Transverse colon (tissue), 4 donors: ENCODE measurements at places on chromosomes 1 and 21. TPM values are rescaled to one million over a fixed set of nuclear protein-coding genes. Genes with fewer than 3 reads are reported as not detected.

DNA sequence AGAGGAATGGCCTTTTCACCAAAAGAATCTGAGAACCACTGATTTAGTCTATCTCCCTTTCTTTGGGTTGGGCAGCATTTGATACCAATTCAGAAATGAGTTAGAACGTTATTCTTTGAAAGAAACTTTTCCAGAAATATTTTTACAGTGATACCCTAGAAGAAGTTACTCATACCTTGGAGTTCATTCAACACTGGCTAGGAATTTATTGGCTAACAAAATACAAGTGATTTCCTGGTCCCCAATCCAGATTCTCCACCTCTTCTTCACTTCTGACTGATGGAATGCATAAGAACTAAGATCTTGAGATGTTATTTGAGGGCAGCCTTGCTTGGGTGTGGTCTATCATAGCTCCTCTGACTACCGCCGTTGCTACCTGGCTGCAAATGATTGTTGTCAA is 9.4 kb downstream of the C1orf162 start:
- no peak for DNase-seq

FCN3 gene
- total RNA-seq: 1.2 TPM

OR2G6 gene
- total RNA-seq: not detected

DNA sequence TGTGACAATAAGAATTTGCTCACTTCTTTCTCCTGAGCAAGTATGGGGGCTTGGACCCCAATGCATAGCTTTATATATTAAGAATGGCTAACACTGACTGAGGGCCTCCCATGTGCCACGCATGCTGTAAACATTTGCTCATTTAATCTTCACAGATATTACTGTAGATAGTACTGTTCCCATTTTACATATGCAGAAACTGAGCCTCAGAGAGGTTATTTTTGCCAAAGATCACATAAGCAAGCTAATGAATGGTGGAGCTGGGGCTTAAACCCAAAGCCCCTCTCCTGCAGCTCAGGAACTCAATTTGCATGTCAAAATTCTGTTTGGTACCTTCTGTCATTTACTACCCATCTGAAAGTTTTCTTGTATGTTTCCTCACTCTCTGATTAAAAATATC is 163.5 kb upstream of the NFIA start:
- DNase-seq: no peak

DNA sequence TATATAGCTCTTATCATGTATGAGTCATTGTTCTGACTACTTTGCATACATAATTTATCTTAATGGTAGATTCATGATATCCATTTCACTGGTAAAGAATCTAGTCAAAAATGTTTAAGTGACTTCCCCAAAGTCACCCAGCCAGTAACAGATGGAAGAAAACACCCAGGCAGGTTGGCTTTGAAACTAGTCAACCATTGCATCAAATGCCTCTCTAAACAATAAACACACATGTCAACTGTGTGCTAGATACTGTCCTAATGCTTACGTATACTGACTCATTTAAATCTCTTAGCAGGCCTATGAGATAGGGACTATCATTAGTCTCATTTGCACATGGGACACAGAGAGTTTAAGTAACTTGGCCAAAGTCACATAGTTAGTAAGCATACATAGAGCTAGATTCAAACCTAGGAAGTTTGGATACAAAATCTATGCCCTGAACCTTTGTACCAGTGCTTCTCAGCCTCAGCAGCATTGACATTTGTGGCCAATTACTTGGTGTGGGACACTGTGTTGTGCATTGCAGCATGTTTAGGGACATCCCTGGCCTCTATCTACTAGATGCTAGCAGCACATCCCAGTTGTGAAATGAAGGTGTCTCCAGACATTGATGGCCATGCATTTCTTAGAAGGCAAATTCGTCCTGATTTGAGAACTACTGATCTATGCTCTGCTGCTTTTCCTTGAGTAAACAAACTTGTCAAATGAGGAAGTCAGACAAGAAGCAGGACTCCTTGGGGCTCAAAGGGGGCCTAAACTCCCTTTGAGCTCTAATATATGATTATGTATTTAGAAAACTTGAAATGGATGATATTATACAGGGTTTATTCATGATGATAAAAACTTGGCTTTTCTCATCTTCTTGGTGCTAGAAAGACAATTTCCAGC is 316.3 kb downstream of the KCNH1 start:
- DNase-seq: no peak

DPH2 gene
- total RNA-seq: 29.4 TPM

AMY1C gene
- not detected for total RNA-seq

GRCh38 chr1:243890576-243890975 is 40.5 kb upstream of the AKT3 start:
- no peak for DNase-seq

DNA sequence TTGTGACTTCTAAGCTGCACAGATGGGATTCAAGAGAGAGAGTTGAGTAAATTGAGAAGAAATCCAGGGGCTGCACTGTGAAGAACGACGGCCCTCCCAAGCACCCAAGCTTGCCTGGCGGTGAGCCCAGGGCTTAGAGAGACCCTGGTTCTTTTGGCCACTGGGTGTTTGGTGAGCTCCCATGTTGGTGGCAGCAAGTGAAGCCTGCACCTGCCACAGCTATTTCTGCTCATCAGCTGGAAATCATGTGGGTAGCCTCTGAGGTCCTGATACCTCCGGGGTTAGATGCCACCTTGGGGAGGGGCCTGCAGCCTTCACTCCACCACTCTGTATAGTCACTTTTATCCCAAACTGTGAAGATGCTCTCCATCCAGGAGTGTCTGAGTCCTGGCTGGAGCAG is 6.2 kb upstream of the BTG2 start:
- DNase-seq: peak; percentile 63

KRTAP10-1 gene
- total RNA-seq: not detected

GRCh38 chr1:223852337-223852736 is 6.6 kb upstream of the TP53BP2 start:
- DNase-seq: no peak

DNA sequence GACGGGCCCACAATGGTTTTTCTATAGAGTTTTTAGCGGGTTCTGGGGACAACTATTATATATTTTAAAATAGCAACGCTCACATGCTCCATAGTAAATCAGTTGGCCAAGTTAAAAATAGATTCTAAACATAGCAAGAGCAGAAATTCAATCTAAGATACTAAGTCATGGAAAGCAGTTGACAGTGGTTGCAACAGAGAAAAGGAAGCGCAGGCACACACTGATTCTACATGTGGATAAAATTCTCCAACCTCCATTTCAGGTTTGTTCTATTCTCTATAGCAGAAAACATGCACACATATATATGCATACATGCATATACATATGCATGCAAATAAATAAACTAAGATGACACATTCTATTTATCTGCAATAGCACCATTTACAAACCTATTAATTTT is 89.6 kb upstream of the HNRNPU start:
- DNase-seq: no peak

DNA sequence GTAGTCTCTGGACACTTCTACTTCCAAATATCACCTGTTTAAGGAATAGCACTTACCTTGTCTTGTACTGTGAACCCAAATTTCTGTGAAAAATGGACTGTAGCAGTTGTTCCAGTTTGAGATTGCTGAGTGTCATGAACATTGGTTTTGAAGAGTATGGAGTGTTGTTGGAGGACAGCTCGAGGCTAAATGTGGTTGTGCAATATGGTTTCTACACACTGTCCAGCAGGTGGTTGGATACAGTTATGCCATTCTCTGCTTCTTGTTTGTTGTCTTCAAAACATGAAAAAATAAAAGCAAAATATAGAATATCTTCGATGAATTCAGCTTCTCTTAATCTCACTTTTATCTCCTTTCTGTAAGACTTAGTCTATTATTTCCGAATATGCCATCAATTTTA is 67.1 kb downstream of the DDR2 start:
- DNase-seq: no peak

DNA sequence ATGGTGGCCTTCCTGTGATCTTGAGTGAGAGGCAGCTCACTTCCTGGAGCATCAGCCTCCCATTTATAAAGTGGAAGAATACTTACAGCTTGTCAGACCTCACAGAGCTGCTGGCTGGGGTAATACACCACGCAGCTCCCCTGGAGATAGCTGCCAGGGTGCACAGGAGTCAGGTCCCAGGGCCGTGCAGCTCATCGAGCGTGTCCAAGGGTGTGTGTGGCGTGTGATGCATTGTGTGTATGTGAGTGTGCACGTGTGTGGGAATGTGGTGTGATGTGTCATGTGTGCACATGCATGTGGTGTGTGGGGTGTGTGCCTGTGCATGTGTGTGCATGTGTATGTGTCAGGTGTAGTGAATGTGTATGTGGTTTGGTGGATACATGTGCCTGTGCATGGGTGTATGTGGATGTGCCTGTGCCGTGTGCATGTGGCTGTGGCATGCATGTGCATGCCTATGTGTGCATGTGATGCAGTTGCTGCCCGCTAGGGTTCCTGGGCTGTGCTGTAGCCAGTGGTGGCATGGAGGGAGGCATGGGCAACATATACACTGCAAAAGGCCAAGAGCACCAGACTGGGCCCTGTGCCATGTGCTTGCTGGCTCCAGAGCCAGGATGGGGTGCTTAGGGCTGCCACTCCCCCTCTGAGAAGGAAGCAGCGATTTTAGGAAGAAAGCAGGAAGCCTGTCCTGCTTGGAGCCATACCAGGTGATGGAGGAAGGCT is 24.6 kb downstream of the WNT3A start:
- DNase-seq: peak; percentile 0

ACTL8 gene
- not detected for total RNA-seq

DNA sequence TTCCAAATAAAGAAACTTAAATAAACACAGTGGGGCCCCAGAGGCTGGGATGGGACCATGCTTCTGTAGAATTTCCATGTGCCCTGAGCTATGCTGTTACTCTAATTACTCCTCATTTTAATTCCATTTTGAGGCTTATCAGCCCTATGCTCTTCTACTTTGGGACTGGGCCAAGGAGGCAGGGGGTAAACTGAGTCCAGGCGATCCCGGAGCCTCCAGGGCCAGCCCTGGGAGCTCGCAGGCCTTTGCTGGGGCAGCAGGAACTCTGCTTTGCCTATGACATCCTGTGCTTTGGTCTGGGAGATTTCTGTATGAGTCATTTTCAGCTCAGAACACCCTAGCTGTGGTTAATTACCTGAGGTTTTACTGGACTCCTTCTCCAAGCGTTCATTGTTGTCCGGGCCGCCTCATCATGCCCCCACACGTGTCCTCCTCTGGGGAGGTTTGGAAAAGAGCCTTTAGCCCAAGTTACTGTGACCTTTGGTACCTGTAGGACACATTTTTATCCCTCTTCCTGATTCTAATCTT is 95.7 kb downstream of the RHOU start:
- DNase-seq: no peak

GRCh38 chr1:235060607-235061470 is 67.8 kb downstream of the TOMM20 start:
- DNase-seq: peak; percentile 54

DNA sequence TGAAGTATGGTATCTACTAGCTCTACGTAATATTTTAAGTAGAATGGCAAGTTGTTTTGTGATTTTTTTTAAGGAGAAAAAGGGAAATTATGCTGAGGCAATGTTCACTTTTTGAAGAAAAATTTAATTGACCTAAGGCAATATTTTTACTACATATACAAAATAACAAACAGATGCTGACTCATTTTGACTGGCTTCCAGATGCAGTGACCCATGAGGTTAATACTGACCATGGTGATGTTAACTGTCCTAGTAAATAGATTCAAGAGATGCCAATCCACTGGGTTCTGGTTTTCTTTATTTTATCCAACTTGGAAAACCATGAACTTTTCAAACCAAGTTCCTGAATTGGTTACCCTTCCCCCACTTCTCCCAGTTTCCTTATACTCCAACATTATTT is 154.9 kb downstream of the CRB1 start:
- DNase-seq: no peak

GRCh38 chr1:59046730-59047157 is 250.2 kb upstream of the FGGY start:
- DNase-seq: peak; percentile 50

RIMS3 gene
- total RNA-seq: 5.3 TPM

SWT1 gene
- 11.6 TPM for total RNA-seq

- DNase-seq: peak; percentile 71
These were observed 477.6 kb downstream of the NPHP4 start for GRCh38 chr1:5514527-5515183.

DNA sequence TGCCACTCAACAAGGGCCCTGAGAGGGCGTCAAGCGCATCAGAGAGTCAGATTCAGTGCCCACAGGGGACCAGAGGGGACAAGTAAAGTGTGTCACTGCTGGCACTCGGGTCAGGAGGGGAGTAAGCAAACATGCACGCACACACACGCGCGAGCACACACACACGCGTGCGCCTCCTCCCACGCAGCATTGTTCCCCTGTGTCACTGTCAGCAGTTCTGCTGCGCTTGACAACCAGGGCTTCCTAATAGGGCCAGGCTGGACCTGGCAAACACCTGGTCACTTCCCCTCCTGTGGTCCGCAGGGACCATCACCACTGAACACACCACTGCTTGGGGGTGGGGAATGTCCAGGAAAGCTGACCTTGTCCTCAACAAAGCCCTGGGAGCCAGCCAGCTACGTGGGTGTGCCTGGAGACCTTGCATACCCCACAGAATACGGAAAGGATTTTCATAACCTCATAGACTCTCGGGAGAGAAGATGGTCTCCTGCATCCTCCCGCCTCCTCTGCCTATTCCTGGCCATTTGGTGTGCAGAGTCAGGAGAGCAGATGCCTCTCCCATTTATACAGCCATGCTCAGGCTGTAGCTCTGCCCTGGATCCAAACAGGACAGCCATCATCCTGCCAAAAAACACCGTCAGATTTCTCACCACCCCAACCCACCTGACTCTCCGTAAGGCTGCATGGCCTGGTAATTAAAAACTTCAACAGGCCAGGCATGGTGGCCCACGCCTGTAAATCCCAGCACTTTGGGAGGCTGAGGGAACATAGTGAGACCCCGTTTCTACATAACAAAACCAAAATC is 73.2 kb downstream of the SSBP3 start:
- DNase-seq: no peak

GRCh38 chr1:66476774-66477173 is 57.2 kb upstream of the SGIP1 start:
- DNase-seq: no peak

GRCh38 chr1:116321766-116322175 is 51.3 kb upstream of the ATP1A1 start:
- peak; percentile 26 for DNase-seq

DNA sequence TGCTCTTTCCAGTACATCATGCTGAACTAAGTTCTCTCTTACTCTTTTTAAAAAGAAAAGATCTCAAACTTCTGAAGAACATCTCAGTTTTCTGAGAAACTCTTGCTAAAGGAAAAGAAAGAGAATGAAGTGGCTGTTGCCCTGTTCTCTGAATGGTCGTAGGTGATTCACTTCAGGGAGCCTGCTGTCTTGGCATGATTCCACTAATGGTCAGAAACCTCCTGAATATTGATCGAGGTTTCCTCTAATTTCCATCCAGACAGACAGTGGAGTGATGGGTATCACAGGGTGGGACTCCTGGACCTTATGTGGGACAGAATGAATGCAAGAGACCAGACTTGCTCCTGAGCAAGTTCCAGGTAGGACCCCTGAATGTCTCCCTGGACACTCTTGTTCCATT is 2.5 kb downstream of the FCRL2 start:
- DNase-seq: no peak

PRAMEF10 gene
- not detected for total RNA-seq

DNA sequence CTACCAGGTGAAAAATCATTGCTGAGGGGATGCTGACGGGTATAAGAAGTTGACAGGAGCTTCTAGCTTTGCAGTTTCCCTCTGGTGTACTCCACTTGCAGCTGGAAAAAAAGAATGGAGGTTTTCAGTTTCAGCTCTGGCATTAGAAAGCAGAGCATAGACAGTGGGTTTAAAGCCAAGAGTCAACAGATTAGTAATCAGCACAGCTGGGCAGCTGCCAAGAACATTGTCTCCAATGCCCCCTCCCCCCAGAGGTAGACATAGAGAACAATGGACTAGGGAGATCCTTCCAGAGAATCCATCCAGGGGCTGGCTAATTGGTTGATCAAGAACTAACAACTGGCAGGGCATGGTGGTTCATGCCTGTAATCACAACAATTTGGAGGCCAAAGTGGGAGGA is 10.1 kb upstream of the ZBTB8B start:
- DNase-seq: no peak

MROH7 gene
- total RNA-seq: 37.0 TPM
